OCI-LY7 (cell line): ENCODE measurements at places on chromosomes 6 and 20.

GRCh38 chr6:101588343-101588742 lies 194.8 kb downstream of the GRIK2 start:
- no peak for DNase-seq

- no peak for DNase-seq
Measured at GRCh38 chr6:138722425-138723371, 50.9 kb upstream of the CCDC28A start.

DNA sequence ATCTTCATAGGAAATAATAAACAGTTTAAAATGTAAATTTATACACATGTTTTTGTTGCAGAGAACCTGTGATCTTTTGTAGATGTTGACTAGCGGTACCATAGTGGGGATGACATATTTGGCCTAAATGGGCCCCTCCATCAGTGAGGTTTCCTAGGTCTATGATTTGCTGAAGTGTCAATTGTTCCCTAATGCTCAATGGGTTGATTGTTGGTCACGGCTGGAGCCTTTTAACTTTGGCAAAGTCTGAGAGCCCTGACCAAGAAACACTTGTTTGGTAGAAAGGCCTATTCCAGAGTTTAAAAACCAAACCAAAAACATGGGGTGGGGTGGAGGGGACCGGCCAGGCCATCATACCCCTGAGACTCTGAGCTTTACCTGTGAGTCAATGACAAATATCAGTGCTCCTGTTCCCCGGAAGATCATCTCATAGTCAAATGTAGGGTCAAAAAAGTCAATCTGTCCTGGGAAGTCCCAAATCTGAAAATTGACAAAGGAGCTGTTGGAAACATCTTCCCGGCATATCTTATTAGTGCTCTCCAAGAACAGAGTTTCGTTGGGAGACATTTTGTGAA lies 25.1 kb downstream of the RRAGD start:
- DNase-seq: no peak

DNA sequence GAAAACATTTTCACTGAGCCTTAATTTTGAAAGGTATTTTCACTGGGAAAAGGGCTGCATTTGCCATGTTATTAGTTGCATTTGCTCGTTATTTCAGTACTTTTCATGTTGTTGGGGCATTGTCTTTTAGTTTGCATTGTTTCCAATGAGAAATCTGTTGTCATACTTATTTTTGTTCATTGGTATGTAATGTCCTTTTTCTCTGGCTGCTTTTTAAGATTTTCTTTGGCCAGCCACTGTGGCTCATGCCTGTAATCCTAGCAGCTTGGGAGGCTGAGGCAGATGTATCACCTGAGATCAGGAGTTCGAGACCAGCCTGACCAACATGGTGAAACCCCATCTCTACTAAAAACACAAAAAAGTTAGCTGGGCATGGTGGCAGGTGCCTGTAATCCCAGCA lies 379.9 kb downstream of the SAMD5 start:
- no peak for DNase-seq

DNA sequence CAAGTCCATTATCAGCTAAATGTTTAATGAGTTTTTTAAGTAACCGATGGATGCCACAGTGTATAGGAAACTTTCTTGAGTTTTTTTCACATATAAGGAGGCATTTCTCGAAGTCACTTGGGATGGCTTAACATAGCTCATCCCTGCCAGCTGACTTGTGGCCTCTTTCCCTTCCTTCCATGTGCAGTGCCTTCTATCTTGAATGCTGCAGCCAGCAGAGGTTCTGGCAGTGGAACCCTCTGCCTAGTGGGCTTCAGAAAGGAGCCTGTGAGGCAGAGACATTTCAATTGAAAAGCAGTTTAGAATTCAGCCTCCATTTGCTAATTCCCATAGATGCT lies 51.9 kb downstream of the AKAP12 start:
- DNase-seq: no peak

GRCh38 chr6:87078983-87079616 lies 15.8 kb downstream of the CGA start:
- peak; percentile 69 for DNase-seq

GRCh38 chr6:7684843-7685242 lies 41.1 kb upstream of the BMP6 start:
- no peak for DNase-seq

DNA sequence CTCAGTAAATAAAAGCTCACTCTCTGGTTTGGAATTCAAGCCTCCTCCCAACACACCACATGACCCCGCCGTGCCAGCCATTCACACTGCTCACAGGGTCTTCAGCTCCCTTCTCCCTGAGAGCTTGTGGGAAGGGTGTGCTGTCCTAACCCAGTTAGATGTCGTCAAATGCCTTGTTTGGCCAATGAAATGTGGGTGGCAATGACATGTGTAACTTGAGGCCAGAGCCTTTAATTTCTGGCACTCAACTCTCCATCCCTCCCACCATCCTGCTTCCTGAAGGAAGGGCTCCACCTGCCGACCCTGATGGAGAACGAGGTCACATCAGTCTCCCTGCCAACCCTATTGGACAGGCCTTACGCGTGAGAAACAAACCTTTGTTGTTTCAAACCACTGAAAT lies 224.5 kb upstream of the AGPAT4 start:
- DNase-seq: no peak

GRCh38 chr6:159631886-159632285 lies 61.2 kb downstream of the SOD2 start:
- no peak for DNase-seq

DNA sequence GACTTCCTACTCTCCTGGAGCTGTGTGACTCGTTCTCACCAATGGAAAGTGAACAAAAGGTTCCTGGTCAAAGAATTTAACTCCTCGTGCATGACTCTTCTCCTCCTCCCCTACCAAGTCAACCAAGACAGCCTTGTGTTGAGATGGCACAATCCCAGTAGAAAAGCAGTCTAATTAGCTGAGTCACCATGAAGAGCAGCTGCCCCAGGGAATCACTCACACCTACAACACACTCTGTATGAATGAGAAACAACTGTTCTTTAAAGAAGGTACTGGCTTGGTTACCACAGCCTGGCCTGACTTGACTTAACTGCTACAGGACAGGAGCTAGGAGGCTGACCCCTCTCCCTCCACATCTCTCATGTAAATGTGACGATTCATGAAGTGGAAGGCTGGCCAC lies 2.9 kb upstream of the HLA-DOB start:
- no peak for DNase-seq

DNA sequence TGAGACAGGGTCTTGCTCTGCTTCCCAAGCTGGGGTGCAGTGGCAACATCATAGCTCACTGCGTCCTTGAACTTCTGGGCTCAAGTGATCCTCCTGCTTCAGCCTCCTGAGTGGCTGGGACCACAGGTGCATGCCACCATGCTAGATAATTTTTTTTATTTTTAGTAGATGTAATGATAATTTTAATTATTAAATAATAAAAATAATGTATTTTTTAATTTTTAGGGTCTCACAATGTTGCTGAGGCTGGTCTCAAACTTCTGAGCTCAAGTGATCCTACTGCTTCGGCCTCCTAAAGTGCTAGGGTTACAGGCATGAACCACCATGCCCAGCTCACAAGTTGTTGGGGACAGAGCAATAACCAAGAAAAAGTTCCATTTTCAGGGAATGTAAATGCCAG lies 138.0 kb upstream of the RALGAPA2 start:
- DNase-seq: no peak

- no peak for DNase-seq
Measured at GRCh38 chr6:63424636-63425035, 104.9 kb upstream of the LGSN start.

DNA sequence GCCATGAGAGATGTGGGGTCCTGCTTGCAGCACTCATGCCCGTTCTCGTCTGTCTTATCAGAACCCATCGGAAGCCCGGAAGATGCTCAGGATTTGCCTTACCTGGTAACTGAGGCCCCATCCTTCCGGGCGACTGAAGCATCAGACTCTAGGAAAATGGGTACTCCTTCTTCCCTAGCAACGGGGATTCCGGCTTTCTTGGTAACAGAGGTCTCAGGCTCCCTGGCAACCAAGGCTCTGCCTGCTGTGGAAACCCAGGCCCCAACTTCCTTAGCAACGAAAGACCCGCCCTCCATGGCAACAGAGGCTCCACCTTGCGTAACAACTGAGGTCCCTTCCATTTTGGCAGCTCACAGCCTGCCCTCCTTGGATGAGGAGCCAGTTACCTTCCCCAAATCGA lies 8.3 kb downstream of the PI16 start:
- peak; percentile 72 for DNase-seq

- DNase-seq: no peak
Measured at GRCh38 chr20:36848078-36848660, 27.8 kb upstream of the TLDC2 start.

DNA sequence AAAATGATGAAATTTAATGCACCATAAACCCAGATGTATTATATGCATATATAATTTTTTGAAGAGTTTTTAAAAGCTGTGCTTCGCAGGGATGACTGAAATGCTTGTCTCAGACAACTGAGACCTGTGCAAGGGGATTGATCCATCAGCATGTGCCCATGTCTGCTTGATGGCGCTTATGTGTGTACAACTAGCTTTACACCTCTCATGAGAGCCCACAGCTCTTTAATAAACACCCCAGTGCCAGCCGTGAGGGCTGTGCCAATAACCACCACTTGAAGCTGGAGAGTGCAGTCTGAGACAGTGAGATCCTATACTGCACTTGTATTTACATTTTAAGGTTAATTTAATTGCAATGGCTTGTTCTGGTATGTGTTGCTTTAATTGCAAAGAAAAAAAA lies 225.5 kb downstream of the BCKDHB start:
- DNase-seq: no peak

- peak; percentile 42 for DNase-seq
Measured at GRCh38 chr6:95431637-95432228, 145.6 kb upstream of the MANEA start.

GRCh38 chr6:68901044-68901443 lies 266.0 kb downstream of the ADGRB3 start:
- DNase-seq: no peak

DNA sequence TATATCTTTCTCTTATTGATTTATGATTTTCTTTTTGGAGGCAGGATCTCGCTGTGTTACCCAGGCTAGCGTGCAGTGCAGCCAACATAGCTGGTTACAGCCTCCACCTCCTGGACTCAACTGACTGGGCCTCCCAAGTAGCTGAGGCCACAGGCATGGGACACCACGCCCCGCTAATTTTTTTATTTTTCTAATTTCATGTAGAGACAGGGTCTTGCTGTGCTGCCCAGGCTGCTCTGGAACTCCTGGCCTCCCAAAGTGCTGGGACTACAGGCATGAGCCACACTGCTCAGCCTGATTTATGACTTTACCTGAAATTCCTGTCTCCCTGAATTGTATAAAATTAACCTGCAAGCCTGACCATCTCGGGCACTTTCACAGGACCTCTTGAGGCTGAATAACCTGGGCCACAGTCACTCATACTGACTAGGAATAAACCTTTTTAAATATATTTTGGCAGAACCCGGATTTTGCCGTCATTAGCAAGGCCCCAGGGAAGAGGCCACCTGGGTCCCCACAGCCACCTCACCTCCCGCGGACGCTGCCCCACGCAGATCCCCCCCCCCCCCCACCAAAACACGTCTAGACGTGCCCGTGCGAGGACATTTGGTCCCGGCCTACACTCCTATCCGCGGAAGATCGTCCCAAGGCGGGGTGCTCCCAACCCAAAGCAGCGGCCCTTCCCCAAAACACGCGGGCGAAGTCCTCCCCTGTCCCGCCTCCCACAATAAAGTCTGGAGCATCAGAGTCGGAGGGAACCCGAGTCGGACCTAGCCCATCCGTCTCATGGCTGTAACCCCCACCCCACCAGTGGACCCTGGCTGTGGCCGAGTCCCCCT lies 902 bp downstream of the ZNF337 start:
- no peak for DNase-seq

DNA sequence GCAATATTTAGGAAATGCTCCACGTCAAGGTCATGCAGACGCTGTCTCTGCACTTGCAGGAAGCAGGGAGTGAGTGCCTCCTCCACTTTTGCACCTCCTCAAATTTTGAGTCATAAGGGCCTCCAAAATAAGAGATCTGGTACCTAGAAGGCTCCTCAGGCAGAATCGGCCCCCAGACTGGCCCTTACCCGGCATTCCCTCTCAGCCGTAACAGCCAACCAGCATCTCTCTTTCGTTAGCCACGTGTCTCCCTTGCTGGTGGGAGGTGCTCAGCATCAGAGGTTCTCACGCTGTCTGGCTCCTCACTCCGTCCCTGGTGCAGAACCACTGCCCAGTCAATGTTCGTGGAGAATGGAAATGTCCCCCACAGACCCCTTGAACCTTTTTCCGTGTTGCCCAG lies 75.3 kb downstream of the ANKRD60 start:
- no peak for DNase-seq

DNA sequence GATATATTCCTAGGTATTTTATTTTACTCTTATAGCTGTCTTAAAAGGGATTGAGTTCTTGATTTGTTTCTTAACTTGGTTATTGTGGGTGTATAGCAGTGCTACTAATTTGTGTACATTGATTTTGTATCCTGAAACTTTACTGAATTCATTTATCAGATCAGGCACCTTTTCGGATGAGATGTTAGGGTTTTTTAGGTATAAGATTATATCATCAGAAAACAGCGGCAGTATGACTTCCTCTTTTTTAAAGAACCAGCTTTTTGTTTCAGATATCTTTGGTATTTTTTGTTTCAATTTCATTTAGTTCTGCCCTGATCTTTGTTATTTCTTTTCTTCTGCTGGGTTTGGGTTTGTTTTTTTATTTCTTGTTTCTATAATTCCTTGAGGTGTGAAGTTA lies 382.4 kb upstream of the ADGRB3 start:
- no peak for DNase-seq

DNA sequence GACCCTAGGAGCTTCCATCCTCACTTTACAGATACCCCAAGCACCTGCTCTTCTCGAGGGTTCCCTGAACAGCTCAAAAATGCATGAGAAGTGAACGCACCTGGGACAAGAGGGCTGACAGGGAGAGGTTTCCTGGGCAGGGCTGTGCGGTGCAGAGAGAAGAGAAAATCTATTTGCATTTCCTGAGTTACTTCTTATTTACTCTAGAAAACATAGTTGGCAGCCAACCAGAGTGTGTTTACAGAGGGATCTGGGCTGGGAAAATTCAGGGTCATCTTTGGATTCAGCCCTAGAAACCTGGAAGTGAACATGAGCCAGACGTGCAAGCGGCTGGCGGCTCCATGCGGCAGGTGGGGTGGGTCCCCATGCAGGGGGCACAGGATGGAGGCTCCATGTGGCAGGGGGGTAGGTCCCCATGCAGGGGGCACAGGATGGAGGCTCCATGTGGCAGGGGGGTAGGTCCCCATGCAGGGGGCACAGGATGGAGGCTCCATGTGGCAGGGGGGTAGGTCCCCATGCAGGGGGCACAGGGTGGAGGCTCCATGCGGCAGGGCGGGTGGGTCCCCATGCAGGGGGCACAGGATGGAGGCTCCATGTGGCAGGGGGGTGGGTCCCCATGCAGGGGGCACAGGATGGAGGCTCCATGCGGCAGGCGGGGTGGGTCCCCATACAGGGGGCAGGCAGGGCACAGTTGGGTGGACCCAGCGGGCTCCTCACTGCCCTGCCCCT lies 342.0 kb downstream of the TAF4 start:
- no peak for DNase-seq

GRCh38 chr20:23637282-23638221 lies at the start of gene CST3:
CST3 (minus strand) TSS chr20:23637955; CDS start chr20:23637862, 93 bp downstream.
- no peak for DNase-seq

DNA sequence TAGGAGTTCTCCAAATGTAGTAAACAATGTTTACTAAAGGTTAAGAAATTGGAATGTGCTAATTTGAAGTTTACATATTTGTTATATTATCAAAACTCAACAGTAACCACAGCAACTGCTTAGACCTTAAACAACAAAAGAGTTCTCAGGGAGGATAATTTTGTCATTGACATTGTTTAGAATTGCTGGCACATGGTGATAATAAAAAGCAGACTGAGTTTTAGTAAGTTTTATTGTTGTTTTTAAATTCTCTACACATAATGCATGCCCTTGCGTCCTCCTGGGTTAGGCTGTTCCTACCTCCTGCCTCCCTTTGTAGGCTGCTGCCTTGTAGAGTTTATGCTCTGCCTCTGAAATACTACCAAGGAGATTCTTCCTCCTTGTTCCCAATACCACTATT lies 28.7 kb downstream of the LAMA4 start:
- no peak for DNase-seq
